GM04503 (cell line): ENCODE measurements at places on chromosomes 2 and 18.

- no peak for DNase-seq
These were observed 126.9 kb downstream of the RPIA start for GRCh38 chr2:88818381-88818780.

GRCh38 chr2:218988164-218988563 lies 3.2 kb upstream of the FEV start:
- no peak for DNase-seq

- DNase-seq, result no peak
These were observed 38.4 kb downstream of the YPEL5 start for GRCh38 chr2:30185178-30185577.

DNA sequence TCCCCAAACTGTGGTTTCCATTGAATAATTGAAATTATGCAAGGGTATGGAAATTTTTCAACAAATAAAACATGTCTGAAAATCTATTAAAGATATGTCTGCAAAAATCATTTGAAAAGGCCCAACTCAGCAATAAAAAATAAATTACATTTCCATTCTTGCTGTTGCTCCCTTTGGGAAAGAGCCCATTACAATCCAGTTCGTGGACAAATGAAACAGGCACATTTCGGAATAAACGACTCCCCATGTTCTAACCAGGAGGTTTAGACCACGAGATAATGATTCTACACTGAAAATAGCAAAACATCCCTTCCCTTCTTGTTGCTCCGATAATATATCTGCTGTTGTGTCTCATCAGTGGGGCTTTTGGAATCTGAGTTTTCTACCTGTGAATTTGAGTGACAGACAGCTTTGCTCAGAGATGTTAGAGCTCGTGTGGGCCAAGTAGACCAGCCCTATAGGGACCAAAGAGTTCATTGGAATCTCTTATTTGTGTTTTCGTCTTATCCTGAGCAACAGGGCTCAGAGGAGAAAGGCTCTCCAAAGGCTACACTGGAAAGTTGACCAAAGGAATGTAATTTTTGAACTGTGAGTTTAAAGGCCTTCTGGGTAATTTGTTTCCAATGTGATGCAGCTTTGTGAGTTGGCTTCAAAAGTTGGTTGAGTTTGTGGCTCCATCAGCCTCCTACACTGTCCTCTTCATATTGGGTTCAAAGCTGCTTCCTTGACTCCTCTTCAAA lies 119.5 kb downstream of the ACTR3 start:
- no peak for DNase-seq

GRCh38 chr18:73797419-73797818 lies 350.2 kb downstream of the FBXO15 start:
- DNase-seq, result no peak

DNA sequence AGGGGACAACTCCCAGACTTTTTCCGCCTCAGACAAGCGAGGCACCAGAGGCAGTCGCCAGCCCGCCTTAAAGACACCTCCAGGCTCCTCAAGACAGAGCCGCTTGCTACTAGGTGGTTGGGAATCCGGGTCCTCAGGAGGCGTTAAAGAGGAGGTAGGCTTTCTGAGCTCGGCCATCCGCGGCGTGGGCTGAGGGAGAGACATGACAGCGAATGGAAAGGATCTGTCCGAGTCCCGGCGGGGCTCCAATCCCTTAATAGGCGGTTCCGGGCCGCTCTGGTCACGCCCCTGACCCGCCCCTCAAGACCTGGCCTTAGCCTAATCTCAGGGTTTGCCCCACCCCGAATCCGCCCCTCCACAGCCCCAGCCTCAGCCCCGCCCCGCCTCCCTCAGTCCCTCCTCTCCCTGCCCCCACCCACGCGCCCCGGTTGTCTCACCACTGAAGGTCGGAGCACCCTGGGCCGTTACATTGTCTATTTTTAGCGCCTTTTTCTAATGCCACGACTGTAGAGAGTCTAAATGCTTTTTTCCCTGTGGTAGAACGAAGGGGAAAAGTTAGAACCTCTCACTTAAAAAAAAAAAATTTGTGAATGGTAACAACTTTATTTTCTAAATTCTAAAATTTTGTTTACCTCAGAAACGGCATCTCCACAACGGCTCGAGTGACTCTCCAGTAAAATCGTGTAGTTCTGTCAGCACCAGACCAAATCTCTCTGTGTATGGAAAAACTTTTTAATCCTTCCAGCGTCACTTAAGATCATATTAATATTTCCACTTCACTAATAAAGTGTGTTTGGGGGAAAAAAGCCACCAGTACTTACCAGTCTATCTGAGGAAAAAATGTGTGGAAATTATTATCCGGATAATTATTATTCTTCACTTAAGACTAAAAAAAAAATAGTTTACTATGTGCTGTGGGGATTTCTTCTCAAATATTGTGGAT lies at the start of gene RAD51AP2:
RAD51AP2 (minus strand) TSS at position 229 of the 943 bp plus-strand sequence; CDS start at position 204, 25 bp downstream.
- DNase-seq, result no peak

- no peak for DNase-seq
These were observed 71.3 kb upstream of the TEX51 start for GRCh38 chr2:126827371-126827770.

- DNase-seq, result peak; percentile 78
These were observed 18.5 kb upstream of the IGFBP5 start for GRCh38 chr2:216713691-216714336.
